ENCODE measurements at places on chromosomes 16 and 17.

DNA sequence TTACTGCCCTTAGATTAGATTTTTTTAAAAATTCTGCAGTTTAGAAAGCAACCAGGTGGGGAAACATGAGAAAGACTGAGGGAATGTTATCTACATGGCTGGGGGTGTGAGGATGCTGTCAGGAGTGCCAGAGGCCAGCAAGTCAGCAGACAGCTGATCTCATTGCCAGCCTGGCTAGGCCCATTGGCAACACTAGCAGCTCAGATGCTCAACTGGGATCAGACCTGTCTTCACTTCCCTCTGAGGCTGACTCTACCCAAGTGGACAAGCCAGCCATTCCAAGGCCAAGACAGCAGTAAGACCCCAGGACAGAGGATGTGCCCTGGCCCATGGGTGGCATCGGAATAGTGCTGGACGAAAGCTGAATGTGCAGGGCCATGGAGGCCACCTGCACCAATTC is 96.2 kb downstream of the TMEM132E start:
- DNase-seq, result no peak

GRCh38 chr16:24848065-24848464 is 2.3 kb downstream of the SLC5A11 start:
- no peak for DNase-seq

GRCh38 chr17:66906321-66907278 is 57.9 kb upstream of the CACNG4 start:
- peak; percentile 49 for DNase-seq

DNA sequence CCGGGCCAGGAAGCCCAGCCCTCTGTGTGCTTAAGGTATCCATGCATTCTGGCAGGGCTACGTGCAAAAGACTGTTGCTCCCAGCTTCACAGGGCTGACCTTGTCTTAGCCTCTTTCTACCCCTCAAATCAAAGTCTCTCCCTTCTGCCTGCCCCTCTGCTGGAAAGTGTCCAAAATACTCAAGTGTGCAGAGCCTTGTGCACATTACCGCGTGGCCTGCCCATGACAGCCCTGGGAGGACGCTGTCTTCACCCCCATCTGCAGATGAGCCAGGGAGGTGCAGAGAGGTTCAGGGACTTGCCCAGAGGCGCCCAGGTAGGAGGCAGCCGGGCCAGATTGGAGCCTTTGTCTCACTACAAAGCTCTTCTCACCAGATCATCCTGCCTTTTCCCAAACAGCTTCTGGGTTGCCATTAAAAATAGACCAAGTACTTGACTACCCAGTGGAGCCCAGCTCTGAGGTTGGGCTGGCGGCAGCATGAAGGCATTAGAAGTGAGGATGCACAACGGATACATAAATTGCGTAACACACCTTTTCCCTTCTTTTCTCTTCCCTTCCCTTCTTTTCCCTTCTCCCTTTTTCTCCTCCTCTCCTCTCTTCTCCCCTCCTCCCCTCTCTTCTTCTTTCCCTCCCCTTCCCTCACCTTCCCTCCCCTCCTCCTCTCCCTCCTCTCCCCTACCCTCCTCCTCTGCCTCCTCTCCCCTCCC is 3.5 kb downstream of the CACNG4 start:
- no peak for DNase-seq

- no peak for DNase-seq
Observed at GRCh38 chr16:21159281-21159951, 942 bp downstream of the LDAF1 start.

DNA sequence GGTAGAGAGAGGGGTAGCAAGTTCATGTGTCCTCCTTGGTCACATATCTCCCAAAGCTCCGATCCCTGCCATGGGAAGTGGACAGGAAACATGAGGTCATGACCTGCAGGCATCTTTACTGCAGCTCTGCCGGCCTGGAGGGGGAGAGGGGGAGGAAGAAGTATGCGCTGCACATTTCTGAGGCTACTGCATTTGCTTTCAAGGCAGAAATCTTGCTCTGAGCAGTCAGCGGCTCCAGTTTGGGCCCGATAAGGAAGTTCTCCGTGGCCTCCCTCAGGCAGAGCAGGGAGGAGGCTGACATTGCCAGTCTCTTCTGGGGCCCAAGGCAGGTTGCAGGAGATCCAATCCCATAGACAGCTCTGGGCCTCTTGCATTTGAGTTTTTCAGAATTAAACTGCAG is 1.5 kb upstream of the NHERF1 start:
- DNase-seq, result no peak

- no peak for DNase-seq
Observed at GRCh38 chr16:85917959-85918358, 19.0 kb downstream of the IRF8 start.

DNA sequence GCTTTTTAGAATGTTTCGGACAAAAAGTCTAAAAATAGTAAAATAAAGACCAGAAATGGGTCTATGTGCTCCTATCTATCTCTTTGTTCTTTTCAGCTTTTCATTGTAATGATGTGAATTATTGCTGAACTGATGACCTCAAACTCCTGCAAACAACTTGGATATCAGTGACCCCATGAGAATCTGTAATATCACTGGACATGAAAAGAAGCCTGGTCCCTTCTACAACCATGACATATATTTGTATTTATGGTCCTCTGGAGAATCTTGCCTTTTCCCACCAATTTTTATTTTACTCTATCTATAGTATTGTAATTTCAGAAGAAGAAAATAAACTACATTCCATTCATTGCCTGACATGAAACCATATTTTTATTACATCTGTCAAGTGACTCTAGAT is 740.7 kb upstream of the CA10 start:
- no peak for DNase-seq

DNA sequence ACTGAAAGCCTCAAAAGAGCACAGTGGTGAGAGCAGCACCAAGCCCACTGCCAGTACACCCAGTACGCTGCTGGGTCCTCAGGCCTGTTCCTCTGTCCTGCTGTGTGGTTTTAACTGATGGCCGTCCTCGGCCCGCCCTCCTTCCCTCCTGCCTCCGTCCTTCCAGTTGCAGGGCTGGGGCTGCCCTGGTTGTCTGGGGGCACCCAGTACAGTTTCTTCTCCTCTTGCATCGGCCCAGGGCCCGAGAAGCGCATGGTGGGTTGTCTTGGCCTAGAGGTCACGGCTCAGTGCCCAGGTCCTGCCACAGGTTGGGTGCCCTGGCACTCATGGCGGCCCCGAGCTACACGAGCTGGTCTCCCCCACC is 70.8 kb upstream of the KCTD5 start:
- DNase-seq, result no peak

GRCh38 chr17:6589266-6589946 is 33.1 kb upstream of the PITPNM3 start:
- DNase-seq, result no peak

- DNase-seq, result no peak
Observed at GRCh38 chr16:11576427-11577289, 10.1 kb downstream of the LITAF start.

DNA sequence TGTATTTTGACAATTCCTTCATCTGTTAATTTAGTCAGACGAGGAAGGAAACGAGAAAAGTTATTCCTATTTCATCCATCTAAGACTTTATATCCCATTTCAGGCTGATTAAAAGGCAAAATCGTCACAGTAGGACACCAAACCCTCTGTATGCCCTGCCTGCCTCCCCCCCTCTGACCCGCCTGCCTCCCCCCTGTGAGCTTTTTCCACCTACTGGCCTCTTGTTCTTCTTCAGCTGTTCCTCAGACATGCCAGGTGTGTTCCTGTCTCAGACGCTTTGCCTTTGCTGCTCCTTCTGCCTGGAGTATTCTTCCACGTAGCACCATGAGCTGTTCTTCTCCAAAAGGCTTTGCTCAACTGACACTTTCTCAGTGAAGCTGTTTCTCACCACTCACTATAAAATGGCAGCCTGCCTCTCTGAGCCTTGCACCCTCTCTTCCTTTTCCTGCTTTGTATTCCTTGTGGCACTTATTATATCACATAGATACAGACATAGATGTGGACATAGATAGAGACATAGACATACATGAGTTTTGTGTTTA is 723.4 kb downstream of the MAF start:
- DNase-seq, result no peak

- no peak for DNase-seq
Observed at GRCh38 chr17:7177954-7178477, 1.2 kb downstream of the ASGR1 start.

GRCh38 chr16:3980253-3981111 is 100.0 kb upstream of the CREBBP start:
- DNase-seq, result no peak

DNA sequence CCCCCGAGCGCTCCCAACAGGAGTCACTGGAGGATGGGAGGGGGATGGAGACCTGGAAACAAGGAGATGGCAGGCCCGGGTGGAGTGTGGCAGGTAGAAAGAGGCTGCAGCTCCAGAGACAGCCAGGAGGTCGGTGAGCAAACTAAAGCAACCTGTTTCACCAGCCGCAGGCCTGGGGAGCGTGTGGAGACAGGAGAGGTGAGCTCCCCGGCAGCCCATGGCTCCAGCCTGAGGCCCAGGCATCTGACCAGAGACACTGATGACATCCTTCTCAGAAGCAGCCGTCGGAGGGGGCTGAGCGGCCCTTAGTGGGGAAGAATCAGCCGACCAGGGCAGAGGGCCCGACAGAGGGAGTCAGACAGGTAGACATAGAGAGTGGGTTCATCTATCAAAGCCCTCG is 165.1 kb downstream of the ZNF423 start:
- no peak for DNase-seq

GRCh38 chr16:68179196-68179795 is 56.6 kb downstream of the ESRP2 start:
- DNase-seq, result no peak

- DNase-seq, result no peak
Observed at GRCh38 chr16:50139580-50139979, 13.5 kb upstream of the TENT4B start.

DNA sequence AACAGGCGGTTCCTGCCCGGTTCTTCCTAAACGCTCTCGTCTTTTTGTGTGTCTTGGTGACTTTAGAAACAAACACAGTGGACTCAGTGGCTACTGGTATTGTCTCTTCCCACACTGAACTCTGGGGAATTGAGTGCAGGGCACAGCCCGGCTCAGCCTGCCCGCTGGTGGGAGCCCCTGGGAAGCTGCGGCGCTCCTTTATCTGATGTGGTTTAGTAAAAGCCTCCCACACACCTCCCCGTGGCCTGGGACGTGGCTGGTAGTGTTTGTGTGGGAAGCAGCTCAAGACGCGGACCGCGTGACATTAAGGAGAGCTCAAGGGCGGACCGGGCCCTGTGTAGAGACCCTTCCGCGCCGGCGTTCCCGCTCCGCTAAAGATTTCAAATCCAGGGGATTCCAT is 55.4 kb upstream of the PVALEF start:
- no peak for DNase-seq

DNA sequence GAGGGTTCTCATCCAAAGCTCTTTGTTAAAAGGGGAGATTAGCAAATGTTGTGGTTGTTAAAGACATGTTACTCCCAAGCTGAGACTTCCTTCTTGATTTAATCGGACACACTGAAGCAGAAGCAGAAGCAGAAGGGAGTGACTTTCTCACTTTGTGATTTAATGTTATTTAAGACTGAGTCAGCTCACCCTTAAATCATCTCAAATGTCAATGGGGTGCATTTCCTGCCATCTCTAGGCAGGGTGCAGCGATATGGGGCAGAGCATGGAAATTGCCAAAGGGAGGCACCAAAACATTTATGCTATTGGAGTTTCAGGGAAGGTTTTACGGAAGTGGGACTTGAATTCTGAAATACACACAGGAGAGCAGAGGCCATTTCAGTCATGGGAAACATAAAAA is 283.6 kb downstream of the ABCC12 start:
- DNase-seq, result no peak

DNA sequence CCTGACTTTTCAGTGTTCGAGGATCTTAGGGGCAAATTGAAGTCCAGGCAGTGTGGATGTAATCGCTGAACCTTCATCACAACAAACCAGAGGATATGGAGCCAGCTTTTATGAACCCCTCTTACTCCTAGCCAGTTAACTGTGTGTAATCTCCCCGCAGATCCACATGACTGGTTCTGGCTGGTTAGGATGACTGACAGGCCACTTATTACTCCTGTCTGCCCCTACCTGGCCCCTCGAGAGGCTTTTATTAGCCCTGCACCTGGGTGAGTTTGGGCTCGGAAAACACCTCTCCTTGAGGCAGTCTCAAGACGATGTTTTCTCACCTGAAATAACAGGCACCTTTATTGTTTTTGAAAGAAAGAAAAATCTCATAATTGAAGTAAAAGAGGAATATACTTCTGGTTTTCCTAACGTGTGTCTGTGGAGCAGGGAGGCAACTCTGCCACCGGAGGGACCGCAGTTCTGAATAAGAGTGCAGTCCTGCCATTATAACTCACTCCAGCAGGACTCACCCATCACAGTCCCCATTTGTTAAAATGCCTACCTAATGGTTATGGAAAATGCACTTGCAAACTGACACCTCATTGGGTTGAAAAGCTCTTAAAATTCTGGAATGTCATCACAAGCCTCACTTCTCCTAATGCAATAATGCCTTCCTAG is 291.9 kb upstream of the N4BP1 start:
- no peak for DNase-seq

DNA sequence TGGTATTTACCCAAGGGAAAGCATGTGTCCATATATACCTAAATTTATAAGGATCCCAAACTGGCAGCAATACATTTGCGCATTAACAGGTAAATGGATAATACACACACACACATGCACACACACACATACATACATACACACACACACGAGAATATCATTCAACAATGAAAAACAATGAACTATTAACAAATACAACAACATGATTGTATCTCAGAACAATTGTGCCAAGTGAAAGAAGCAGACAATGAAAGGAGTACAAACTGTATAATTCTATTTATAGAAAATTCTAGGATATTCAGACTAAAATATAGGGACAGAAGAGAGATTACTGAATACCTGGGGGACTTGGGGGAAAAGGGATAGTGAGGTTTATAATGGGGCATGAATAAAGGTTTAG is 323.0 kb downstream of the KCNJ2 start:
- DNase-seq, result no peak

DNA sequence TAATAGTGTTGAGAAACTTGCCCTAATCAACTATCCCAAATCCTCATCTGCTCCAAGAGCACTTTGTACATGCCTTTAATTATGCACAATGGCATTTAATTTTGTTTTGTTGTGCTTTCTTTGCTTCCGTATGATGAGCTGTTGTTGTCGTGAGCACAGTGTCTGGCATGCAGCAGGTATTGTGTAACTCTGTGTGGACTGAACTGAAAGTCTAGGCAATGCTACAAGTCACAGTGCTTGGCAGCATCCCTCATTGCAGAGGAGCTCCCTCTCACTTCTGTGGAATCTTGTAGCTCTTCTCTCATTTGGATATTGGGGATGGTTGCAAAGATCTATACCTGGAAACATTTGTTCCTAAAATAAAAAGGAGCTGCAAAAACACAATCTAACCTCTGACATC is 502.2 kb upstream of the CA10 start:
- DNase-seq, result no peak

GRCh38 chr17:29664743-29665480 is 42.2 kb upstream of the CORO6 start:
- DNase-seq, result peak; percentile 71

- DNase-seq, result no peak
Observed at GRCh38 chr16:88810166-88810911, 1.4 kb downstream of the APRT start.

- no peak for DNase-seq
Observed at GRCh38 chr17:82940226-82941020, 100.6 kb upstream of the ZNF750 start.
